ENCODE measurements at places on chromosomes 16 and 17.

DNA sequence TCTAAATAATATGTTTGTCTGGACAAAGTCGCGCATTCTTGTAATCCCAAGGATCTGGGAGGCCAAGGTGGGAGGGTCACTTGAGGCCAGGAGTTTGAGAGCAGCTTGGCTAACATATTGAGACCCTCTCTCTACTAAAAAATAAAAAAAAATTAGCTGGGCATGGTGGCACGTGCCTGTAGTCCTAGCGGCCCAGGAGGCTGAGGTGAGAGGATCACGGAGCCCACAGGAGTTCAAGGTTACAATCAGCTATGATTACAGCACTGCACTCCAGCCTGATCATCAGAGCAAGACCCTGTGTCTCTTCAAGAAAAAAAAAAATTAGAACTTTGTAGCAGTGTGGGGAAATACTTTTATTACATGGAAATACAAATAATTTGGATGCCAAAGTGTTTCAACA is 6.1 kb upstream of the CHST6 start:
- no peak for DNase-seq

DNA sequence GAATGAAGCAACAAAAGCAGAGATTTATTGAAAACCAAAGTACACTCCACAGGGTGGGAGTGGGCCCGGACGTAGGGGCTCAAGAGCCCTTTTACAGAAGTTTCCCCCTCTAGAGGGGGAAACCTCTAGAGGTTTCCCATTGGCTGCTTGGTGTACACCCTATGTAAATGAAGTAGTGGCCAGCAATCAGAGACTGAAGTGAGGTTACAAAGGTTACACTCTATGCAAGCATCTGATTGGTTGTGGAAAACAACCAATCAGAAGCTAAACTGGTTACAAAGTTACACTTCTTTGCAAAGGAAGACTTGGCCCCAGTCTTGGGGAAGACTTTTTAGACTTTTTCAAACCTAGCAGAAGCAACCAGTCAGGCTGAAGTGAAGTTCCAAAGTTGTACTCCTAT is 27.1 kb downstream of the CRAMP1 start:
- no peak for DNase-seq

DNA sequence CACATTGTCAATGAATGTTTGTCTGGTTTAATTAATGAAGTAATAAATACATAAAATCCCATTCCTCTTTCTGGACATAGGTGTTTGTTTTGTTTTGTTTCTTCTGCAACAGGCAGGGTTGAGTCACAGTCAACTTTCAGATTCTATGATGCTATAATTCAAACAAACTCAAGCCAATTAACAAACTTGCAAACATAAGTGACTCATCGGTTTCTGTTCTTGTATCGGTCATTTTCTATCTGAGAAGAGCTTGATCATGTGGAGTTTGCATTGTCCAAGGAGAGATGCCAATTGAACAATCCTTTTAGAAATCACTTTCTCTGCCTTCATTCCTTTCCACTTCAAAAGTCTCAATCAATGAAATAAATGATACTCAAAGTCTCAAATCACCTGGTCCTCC is 294.2 kb upstream of the C16orf82 start:
- no peak for DNase-seq

GRCh38 chr16:89895482-89896250 is 22.3 kb downstream of the TCF25 start:
- DNase-seq: no peak

DNA sequence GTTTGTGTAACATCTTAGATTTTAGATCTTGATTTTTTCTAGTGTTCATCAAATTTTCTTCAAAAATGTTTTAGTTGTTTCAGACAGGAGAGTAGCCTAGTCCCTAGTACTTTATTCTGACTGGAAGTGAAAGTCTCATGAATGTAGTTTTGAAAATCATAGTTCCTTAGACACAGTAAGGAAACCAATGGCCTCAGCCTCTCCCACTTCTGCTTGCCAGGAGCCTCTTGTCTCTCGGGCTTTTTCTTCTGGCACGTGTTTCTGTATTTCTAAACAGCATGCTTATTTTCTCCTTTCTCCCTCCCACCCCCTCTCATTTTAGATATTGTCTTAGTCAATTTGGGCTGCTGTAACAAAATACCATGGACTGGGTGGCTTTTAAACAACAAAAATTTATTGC is 9.8 kb downstream of the SLFN5 start:
- DNase-seq: no peak

- no peak for DNase-seq
These were observed 14.5 kb downstream of the RAB11FIP4 start for GRCh38 chr17:31405890-31406371.

- DNase-seq: no peak
These were observed 653 bp downstream of the FANCA start for GRCh38 chr16:89815639-89816348.

GRCh38 chr17:80322864-80323263 is 62.2 kb downstream of the RNF213 start:
- no peak for DNase-seq

DNA sequence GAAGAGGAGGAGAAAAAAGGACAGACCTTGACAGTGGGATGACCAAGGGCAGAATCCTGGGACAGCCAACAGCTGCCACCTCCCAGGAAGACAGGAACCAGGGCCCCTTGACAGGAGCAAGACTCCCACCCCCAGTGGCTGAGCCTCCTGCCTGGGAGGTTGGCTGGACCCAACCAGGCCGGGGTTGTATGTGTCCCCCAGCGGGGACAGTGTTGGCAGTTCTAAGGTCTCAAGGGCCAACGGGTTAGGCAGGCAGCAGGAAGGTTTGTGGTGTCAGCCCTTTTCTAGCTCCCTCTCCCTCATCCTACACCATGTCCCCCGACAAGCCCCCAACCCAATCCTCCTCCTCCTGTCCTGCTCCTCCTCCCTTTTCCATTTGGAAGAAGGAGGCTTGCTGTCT is 126.2 kb downstream of the MRM1 start:
- DNase-seq: no peak

DNA sequence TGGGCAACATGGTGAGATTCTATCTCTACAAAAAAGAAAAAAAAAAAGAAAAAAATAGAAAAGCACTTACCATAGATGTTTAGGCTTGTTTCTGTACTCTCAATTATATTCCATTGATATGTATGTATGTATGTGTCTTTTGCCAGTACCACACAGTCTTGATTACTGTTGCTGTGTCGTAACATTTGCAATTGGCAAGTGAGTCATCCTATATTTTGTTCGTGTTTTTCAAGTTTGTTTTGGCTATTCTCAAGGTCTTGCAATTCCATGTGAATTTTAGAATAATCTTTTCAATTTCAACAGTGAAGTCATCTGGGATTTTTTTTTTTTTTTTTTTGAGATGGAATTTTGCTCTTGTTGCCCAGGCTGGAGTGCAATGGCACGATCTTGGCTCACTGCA is 19.3 kb downstream of the SPECC1 start:
- DNase-seq: no peak

GRCh38 chr17:6823011-6823442 is 8.5 kb downstream of the TEKT1 start:
- DNase-seq: no peak

DNA sequence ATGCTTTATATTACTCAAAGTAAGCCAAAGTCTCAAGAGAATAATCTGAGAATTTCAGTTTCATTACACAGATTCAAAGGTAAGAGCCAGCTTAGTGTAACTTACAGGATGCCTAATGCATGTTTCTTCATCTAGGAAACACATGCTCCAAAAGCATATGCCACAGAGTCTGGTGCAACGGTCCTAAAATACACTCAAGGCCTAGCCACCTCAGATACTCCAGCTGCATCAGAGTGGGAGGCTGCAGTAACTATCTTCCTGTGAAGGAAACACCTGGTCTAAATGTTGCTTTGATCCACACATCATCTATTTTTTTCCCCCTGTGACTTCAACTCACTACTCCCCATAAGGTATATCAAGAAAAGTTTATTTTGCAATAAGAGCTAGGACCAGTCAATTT is 51.6 kb upstream of the CORO6 start:
- DNase-seq: no peak
